ENCODE measurements at places on chromosomes 2 and 18. TPM values are rescaled to one million over a fixed set of nuclear protein-coding genes. Genes with fewer than 3 reads are reported as not detected.

GRCh38 chr2:144402251-144402650 is 117.7 kb downstream of the ZEB2 start:
- DNase-seq = no peak

DNA sequence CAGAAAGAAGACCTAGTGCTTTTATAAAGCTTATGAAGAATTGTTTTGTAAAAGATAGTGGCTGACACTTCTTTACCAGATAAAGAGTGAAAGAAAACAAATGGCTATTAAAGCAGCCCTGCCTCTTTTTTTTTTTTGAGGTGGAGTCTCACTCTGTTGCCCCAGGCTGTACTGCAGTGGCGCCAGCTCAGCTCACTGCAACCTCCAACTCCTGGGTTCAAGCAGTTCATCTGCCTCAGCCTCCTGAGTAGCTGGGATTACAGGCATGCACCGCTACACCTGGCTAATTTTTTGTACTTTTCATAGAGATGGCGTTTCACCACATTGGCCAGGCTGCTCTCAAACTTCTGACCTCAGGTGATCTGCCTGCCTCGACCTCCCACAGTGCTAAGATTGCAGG is 12.9 kb downstream of the ARPC2 start:
- DNase-seq = no peak

- DNase-seq = no peak
Measured at GRCh38 chr2:152782171-152782570, 63.8 kb downstream of the ARL6IP6 start.

GRCh38 chr18:74116633-74117554 is 30.7 kb downstream of the FBXO15 start:
- DNase-seq = no peak

DNA sequence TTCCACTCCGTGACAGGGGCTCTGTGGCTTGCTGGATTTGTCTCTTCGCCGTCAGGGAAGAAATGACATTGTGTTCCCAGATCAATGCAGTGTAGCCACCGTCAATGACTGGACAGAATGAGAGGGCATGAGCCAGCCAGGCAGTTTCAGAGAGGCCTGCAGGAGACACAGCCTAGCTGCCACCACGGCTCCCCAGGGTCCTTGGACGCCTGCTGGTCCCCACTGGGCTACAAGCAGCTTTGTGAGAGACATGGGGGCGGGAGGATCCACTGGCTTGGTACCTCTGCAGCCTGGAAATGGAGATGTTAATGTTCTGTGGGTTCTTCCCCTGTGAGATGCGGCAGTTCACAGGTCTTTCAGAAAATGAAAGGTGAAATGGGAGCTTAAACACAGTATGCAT is 12.1 kb upstream of the AMER3 start:
- DNase-seq = no peak

DNA sequence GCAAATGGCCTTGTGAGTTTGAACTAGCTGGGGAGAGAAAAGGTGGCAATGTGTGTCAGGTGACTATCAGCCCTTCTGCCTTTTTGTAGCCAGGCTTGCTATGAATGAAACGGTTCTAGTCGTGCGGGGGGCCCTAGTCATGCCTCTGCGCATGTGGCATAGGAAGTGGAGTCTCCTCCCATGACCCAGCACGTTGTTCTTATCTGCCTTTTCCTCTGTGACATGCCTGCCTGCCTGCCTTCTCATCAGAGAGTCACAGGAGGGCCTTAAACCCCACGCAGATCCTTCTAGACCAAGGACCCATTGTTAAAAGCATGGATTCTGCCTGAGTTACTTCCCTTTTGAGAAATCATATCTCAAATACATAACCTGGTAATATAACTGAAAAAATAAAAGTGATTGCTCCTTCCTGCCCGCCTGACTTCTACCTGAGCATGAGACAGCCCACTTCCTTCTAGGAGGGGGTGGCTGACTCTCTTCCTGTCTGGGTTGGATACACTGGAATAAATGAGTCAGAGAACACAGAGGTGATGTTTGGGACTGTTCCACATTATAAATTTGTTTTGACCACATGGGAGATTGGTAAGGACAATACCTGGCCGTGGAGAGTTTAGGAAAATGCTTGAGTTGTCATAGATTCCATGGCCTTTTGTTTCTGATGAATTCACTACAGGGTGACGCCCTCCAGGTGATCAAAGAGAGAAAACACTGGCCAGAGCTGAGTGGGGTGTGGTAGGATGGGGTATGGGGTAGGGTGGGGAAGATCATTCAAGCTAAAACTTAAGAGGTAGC is 49.8 kb downstream of the FBLN7 start:
- no peak for DNase-seq

DNA sequence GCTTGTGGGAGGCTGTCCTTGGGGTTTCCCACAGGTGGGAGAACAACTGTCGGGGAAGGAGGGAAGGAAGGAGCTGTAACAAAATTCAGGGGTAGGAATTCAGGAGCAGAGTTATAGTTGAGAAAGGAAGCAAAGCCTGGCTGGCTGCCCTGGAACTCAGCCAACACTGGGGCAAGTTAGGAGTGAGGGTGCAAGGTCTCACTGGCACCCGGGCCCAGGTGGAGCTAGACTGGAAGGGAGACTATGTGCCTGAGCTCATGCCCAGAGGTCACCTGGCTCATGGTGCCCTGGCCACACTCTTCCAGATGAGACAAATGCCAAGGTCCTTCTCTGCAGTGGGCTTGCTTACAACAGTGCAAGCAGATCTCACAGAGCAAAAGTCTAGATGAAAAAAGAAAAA is 75.6 kb upstream of the ARHGAP28 start:
- DNase-seq = no peak

DNA sequence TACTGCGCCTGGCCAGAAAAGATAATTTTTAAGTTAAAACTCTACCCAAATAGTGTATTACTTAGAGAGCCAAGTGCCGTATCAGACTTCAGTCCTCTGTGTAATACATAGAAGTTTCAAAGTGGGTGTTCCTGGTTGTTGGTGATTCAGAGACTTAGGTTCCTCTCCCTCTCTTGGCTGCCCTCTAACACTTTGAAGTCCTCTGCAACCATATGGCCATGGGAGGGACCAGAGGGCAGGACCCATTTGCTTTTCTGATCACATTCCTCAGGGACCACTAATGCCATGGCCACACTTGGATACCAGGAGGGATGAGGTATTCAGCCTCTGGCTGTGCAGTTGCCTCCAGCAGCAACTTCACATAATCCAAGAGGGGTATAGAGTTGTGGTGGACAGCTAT is 131.5 kb downstream of the CAPN13 start:
- peak; percentile 89 for DNase-seq

DNA sequence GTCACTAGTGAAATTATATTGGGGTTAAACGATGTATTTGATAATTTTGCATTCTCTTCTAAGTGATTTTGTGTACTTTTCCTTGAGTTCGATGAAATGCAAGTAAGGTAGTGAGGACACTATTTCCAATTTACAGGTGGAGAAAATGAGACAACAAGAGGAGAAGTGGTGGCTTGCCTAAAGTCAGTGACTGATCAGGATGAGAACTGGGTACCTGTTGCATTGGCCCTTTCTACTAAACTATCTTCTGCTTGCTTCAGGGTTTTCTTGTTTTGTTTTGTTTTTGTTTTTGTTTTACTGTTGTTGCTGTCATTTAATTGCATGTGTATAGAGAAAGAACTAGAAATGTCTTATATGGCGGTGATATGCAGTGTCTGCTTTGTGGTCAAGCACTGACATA is 31.4 kb upstream of the FBXO11 start:
- DNase-seq = no peak

- DNase-seq = peak; percentile 60
Measured at GRCh38 chr2:96098900-96099590, 17.3 kb downstream of the ADRA2B start.

- DNase-seq = no peak
Measured at GRCh38 chr2:25787020-25787419, 91.3 kb downstream of the ASXL2 start.

DNA sequence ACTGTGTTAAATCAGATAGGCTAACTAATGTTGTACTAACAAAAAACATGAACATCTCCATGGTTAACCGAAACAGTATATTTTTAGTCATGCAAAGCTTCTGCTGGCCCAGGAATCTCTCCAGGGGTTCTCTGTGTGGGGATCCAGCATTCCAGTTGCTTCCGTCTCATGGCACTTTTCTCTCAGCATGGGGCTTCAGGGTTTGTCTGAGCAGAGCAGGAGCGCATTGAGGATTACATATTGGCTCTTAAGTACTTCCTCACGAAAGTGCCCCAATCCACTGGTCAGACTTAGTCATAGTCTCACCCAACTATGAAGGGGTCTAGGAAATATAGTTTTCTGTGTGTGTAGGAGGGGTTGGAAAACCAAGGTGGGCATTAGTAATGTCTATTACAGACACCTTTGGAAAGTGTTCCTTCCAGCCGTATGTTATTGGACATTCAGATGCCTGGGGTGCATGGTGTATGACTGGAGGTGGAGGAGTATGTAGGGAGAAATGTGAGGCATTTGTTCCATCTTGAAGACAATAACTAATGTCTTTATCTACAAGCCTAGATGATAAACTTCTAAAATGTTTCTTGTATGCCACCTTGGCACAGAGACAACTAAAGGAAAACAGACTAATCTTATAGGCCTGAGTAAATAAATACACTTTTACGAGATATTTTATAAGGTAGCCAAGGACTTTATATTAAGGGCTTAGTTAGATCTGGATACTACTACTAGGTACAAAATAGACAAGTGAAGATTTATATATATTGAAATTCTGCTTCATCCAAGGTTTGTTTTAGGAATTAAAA is 123.8 kb upstream of the ZEB2 start:
- no peak for DNase-seq

DNA sequence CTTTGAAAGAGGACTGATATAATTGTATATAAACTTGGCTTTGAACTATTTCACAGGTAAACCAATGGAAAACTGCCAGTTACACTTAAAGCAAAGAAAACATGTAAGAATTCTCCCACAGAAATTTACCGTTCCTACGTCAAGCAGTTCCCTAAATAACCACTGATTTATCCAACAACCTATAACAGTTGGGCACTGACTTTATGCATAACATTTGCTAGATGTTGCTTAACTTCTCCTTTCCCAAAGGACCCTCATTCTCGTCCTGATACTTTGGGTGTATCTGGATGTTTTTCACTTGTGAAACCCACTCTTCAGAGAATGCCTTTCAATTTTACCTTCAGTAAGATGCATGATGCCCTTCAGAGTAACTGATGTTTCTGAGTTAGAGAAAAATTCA is 43.8 kb downstream of the STAT1 start:
- no peak for DNase-seq

DNA sequence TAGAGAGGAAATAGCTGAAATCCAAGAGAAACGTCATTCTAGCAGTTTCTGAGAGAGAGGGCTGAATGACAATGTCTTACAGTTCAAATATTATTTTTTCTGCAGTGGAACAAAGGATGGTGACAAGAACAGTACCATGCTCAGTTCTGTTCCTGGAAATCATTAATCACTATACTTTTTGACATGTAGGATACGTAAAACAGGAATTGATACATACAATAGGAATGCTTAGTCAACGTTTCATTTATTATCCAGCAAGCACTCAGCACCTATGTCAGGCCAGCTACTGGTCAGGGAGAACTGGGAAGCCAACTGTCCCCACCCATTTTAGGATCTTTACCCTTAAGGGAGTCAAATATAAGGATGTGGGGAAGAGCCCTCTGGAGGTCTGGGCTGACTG is 114.7 kb downstream of the DHRS9 start:
- no peak for DNase-seq

- no peak for DNase-seq
Measured at GRCh38 chr2:3608373-3609278, 13.7 kb downstream of the COLEC11 start.

GRCh38 chr2:101958061-101958460 is 33.7 kb upstream of the IL1R2 start:
- peak; percentile 43 for DNase-seq

DNA sequence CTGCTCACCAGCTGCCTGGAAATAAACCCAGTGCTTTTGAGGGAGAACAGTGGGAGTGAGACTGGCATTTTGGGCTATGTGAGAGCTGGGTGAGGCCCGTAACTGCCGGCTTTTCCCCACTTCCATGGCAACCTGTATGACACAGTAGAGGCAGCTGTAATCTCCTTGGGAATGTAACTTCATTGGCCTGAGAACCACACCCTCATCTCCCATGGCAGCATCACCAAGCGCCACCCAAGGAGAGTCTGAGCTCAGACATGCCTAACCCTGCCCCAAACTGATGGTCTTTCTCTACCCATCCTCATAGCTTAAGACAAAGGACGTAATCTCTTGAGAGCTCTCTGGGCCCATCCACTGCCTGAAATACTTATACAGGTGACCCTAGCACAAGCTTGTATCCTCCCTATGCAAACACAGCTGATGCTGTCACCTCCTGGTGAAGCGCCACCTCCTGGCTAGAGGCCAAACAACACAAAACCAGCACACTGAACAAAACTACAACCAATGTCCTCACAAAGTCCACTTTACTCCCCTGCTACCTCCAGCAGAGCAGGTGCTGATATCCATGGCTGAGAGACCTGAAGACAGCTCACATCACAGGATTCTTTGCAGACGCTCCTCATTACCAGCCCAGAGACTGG is 763.4 kb upstream of the NRXN1 start:
- DNase-seq = no peak

DNA sequence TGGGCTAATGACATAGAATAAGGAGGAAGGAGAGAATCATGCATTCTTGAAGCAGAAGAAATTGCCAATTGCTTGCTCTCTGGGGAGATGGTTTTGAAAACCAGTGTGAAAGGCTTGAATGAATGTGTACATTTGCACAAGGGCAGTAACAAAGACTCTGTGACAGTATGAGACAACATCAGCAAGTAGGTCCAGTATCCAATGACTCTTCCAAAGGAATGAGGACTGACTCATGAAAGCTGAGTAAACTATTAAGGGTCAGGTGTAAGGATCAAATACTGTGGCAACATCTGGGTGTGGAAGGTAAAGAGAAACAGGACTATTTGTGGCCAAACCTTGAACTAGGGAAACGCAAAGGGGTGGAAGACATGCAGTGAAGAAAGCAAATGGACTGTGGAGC is 886.0 kb upstream of the CHAC2 start:
- no peak for DNase-seq

NRBP1 gene
- 151 TPM for total RNA-seq

CCDC148 gene
- 1.8 TPM for total RNA-seq

KLHL14 gene
- not detected for total RNA-seq

PIEZO2 gene
- total RNA-seq = 46.7 TPM

DYNC2LI1 gene
- total RNA-seq = 29.2 TPM

TLX2 gene
- under 0.01 TPM for total RNA-seq

AQP12B gene
- not detected for total RNA-seq
